ENCODE measurements at places on chromosomes 12 and 14.

DNA sequence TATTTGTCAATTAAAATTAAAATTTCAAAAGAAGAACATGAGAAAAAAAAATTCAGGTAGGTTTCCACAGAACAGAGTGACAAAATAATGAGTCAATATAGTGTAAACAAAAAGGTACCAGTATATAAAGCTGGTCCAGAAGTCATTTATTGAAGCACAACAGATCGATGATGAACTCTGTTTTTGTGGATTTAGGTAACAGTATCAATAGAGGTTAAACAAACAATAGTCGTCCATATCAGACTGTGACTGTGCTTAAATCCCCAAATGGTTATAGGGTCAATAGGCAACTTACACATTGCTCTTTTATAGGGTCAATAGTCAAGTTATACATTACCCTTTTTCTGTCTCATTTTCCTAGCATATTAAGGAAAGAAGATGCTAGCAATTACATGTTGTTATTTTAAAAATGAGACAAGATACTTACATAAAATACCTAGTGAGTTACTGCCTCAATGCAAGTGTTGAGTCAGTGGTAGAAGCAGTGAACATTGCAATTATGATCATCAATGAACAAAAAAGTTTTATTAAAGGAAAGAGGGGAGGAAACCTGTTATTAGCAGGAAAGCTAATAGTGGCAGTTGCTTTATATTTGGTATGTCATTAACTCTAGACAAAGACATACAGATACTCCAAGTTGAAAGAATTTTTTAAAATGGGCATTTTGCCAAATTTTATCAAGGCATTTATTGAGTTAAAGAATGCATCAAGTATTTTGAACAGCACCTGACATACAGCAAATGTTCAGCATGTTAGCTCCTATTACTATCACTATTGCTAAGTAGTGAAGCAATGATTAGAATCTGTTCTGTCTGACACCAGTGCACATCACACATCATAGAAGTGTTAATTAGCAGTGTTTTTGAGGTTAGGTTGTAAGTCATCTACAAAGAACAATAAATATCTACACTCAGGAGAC is 102.9 kb downstream of the CCER1 start:
- DNase-seq = no peak

DNA sequence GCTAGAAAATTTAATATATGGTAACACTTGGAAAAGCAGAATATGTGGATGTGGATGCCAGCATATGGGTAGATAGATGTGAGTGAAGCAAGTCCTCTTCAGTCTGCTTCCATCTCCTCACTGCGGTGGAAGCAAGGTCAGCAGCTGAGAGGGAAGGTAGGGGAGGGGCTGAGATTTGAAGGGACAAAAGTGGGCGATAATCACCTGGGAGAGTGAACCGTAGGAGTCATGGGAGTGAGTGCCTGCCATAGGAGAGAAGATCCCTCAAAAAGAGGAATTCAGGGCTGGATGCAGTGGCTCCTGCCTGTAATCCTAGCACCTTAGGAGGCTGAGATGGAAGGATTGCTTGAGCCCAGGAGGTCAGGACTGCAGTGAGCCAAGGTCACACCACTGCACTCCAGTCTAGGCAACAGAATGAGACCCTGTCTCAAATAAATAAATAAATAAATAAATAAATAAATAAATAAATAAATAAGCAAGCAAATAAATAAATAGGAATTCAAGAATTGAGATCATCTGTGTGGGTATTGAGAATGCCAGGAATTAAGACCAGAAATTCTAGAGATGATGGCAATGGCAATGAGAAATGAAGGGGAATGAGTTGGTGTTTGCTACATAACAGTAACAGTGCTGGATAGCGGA is 123.4 kb downstream of the BICD1 start:
- no peak for DNase-seq

GRCh38 chr14:96085369-96085768 is 46.2 kb downstream of the C14orf132 start:
- no peak for DNase-seq

DNA sequence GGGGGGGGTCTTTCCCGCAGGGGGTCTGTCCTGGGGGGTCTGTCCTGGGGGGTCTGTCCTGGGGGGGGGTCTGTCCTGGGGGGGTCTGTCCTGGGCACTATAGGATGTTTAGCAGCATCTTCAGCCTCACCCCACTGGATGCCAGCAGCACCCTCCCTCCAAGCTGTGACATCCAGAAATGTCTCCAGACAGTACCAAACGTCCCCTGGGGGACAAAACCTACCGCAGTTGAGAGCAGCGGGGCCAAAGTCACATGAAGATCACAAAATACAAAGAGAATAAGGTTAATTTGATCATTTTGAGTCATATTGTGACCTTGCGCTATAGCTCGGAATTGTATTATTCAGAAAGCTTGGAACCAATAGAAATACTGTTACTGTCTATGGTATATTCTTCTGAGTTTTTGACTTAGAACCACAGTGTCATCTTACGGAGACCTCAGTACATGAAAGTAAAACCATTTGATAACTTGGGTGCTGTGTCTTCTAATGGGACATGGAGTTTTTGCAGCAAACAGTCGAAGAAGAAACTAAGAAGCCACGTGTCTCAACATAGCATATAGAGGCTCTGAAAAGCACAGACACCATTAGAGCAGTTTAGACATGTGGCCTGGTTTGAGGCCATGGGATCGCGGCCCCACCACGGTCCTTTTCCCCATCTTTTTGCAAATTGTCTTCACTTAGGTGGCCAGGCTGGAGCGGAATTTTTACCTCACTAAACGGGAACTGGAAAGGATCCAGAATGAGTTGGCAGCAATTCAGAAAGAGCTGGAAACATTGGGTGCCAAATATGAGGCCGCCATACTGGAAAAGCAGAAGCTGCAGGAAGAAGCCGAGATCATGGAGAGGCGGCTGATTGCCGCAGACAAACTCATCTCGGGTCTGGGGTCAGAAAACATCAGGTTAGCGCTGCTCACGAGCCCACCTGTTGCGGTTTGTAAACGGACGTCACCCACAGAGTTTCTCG is 59.9 kb downstream of the CCDC92 start:
- DNase-seq = no peak

- DNase-seq = no peak
Measured at GRCh38 chr14:53006931-53007562, 56.2 kb upstream of the FERMT2 start.

DNA sequence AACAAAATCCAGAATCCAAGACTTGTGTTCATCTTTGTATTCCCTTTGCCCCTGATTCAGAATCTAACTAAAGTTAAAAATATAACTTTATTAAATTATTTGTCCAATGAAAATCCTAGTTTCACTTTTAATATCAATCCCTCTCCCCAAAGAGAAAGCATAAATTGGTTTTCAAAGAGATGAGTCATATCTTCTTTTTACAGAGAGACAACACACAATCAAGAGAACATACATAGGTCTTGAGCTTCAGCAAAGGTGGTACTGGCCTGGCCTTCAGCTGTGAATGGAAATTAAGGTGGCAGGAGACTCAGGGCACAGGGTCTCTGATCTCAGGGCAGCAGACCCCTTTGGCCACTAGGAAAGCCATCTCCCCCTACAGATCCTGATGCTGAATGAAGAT is 4.3 kb upstream of the ASCL1 start:
- no peak for DNase-seq

DNA sequence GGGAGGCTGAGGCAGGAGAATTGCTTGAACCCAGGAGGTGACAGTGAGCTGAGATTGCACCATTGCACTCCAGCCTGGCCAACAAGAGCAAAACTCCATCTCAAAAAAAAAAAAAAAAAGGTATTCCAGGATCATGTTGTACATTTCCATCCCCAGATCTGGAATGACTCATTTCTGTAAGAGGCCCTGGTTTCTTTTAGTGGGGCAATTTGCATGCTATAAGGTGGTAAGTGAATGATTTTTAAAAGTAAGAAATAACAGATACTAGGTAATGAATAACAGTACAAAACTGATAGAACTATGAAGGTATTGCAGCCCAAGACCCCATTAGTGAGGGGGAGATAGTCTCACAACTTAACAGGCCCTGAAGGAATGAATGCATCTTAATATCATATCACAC is 17.7 kb upstream of the ADCK1 start:
- DNase-seq = no peak

DNA sequence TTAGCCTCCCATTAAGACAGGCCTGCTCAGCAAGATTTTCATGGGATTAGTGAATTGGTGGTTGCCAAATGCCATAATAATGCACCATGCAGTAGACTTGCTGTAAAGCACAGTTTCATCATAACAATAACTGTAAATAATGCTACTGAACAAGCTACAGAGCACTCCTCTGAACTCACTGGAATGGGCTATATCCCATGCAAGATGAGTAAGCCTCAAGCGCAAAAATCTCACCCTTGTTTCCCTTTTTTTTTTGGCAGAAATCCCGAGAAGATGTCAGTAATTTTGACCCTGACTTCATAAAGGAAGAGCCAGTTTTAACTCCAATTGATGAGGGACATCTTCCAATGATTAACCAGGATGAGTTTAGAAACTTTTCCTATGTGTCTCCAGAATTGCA is 145.9 kb upstream of the HIF1A start:
- DNase-seq = no peak

- no peak for DNase-seq
Measured at GRCh38 chr14:68586896-68587751, 205.7 kb downstream of the ZFP36L1 start.

DNA sequence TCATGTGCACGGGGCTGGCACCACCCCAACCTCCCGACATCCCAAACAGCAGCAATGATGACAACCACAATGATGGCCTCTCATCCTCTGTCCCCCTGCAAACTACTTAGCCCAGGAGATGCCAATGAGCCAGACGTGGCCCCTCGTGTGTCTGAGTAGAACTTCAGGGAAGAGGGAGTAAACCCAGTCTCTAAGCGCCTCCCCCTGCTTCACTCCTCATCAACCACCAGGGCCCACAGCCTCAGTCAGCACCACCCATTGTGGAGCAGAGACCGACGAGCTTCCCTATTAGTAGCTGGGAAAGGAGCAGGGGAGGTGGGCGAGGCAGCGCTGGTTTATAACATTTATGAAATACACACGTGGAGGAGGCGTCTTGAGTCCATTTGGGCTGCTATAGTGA is 182.7 kb upstream of the SFSWAP start:
- DNase-seq = no peak

DNA sequence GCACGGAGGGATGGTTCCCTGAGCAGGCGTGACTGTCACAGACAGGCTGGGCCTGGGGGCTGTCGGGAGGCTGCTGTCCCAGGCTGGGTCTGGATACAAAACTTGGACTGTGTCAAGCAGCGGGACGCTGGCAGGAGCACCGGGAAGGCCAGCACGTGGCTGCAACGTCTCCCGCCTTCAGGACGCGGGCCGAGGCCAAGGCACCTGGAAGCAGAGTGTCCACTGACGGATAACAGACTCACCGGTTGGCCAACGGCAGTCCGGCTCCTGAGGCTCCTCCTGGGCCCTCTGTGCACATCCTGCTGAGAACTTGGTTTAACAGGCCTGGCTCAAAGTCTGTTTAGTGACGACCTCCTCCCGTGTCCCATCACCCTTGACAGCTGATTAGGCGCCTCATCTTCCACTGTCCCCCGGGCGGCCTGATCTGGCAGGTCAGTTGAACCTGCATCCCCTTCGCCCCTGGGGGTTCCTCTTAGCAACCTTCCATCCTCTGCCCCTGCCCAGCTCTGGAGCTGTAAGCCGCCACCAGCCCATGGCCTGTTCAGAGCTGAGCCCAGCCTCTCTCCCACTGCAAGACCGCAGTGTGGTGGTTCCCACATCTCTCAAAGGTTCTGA is 2.5 kb downstream of the XRCC3 start:
- DNase-seq = no peak

DNA sequence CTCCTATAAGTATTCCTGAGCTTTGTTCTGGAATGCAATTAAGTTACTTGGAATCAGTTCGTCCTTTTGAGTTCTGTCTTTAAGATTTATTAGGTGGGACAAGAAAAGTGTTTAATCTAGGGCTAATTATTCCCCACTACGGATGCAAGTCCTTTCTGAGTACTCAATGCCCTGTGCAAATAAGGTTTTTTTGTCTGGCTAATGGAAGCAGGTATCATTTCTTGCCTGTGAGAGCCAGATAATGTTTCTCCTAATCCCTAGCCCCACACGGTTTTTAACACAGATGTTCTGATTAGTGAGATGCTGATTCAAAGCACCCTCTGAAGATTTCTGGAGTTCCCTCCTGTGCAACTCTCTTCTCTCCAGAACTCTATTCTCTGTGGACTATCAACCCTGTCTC is 296.6 kb upstream of the PRICKLE1 start:
- no peak for DNase-seq

DNA sequence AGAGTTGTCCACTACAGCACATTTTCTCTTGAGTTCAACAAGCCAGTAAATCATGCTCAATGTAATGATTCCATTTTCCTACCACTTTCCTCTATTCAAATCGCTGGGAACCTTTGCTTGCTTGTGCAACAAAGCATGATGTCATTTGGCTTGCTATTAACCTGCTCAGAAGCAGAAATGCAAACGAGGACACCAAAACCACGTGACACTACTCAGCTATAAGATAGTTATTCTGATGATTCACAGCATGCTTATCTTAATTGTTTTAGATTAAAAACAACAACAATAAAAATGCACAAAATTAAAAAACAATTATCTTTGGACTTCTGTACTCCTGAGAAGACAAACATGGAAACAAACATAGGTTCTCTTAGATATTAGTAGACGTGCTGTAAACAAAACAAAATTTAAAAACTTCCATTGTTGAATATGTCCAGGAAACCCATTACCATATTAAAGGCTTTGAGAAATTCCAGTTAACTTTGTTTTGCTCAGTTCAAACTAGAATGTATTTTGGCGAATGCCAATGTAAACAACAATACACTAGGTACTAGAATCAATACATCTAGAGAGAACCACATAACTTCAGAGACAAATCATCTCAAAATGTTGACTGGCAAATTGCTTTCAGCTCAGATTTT is 77.5 kb upstream of the KRAS start:
- no peak for DNase-seq

- no peak for DNase-seq
Measured at GRCh38 chr14:34258318-34258717, 203.7 kb downstream of the SPTSSA start.

DNA sequence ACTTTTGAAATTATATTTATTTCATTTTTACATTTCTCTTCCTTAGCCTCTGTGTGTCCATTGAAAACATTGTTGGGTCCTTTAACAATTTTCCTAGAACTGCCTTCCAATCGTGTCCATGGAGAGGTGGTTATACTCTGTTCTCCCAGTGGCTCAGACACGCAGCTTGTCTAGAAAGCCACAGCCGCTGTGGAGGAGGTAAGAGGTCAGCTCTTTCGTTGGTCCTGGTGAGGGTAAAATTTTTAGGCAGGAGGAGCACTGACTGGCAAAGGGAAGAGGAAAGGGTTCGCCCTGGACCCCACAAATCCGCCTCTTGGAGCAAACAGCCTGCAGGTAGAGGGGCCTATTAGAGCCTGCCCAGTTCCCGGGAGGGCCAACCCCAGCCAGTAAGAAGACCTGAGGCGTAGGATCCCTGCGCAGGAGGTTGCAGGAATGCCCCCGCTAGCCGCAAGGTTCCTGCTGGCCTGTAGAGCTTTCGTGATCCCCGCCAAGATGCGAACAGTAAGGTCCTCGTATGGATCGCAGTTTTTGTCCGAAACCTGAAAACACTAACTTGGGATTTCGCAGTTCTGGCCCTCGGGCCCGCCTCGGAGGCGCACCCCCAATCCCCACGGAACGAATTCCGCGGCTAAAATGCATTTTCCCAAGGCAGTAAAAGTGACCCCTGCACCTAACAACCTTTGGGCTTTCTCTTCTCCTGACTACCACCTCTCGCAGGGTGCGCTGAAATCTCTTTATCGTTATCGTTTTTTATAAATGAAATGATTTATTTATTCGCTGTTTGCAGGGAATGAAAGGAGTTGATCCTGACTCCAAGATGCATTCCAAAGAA is 7.5 kb upstream of the PAX9 start:
- DNase-seq = no peak

- no peak for DNase-seq
Measured at GRCh38 chr12:85920324-85920947, 46.3 kb downstream of the NTS start.

- no peak for DNase-seq
Measured at GRCh38 chr12:109836916-109837315, 3.7 kb upstream of the TRPV4 start.

Measured in activated CD4-positive, alpha-beta T cell treated with anti-CD3 and anti-CD28 coated beads, Interleukin-2, amount 50 U/mL, for 48 hours (primary cell).